ENCODE measurements at places on chromosomes 4 and X. TPM values are rescaled to one million over a fixed set of nuclear protein-coding genes. Genes with fewer than 3 reads are reported as not detected.
A peak's percentile ranks its signal among the peaks of the same experiment; 100 is the strongest.

- peak; percentile 82 for DNase-seq
Observed at GRCh38 chrX:150032742-150033141, 94.5 kb upstream of the EOLA2 start.

Gene P2RY4
- total RNA-seq = 0.20 TPM

GRCh38 chrX:18041656-18042055 is 179.0 kb downstream of the BEND2 start:
- DNase-seq = no peak

Gene CFAP299
- total RNA-seq = not detected

DNA sequence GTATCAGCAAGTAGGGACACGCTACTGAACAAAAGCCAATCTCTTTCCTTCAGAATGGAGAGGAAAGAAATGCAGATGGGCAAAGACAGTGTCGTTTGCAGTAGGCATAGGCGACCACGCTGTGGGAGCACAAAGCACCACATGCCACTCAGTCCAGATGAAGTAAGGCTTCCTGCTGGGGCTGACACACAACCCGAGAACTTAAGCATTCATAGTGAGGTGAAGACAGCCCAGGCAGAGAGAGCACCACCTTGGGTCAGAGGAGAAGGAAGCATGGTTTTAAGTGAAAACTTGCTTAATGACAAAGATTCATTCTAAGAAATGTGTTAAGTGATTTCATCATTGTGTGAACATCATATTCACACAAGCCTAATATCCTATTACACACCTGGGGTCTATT is 238.8 kb downstream of the MGST2 start:
- no peak for DNase-seq

- no peak for DNase-seq
Observed at GRCh38 chrX:14939644-14940043, 66.4 kb downstream of the MOSPD2 start.

- DNase-seq = peak; percentile 47
Observed at GRCh38 chrX:72621625-72622485, 49.2 kb upstream of the HDAC8 start.

DNA sequence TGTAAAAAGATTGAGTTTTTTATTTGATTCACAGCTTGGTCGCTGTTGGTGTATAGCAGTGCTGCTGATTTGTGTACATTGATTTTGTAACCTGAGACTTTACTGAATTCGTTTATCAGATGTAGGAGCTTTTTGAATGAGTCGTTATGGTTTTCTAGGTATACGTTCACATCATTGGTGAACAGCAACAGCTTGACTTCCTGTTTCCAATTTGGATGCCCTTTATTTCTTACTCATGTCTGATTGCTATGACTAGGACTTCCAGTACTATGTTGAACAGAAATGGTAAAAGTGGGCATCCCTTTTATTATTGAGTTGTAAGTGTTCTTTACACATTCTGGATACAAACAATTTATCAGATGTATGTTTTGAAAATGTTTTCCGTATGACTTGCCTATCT is 76.0 kb downstream of the ADGRG4 start:
- DNase-seq = no peak

Gene FAM9C
- total RNA-seq = not detected

- DNase-seq = peak; percentile 91
Observed at GRCh38 chr4:52837716-52838558, 24.2 kb upstream of the RASL11B start.

DNA sequence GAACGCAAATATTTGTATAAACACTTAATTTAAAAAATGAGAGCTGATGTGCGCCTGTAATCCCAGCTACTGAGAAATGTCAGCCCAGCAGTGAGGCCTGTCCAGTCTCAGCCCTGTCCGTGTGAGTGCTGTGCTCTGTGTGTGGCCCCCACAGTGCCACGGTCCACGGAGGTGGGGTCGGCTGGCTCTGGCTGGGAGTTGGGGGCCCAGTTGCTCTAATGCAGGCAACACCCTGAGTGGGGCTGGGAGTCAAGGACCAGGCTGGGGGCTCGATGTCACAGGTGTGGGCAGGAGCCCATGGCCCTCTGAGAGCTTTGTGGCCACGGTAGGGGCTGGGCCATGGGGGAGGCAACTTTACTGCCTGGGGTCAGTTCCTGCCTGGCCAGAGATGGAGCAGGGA is 12.8 kb downstream of the PCGF3 start:
- no peak for DNase-seq

DNA sequence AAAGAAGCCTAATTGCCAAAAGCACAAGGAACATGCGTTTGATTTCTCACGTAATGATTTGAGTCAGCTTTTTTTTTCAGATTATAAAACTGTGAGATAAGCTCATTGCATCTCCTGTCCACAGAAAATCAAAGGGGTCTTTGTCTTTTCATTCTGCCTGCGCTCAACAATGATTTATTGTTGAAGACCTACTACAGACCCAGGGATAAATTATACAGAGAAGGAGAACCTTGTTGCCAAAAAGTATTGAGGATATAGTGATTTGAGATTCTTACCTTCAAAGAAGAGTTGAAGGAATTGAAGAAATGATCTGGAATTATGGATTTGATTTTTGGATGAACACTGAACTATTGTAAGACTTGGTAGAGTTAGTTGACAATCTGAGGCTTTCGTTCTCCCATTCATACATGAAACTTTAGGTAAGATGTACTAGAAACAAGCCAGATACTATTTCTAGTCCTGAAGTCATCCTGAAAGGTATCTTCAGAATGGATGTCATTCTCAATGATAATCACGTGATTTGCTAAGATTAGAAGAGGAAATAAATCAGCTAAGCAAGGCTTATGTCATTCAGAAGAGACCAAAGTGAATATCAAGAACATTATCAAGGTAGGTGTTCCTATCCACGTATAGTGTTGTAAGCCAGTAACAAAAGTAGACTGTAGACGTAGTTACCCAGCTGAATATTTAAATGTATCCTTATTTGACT is 71.1 kb upstream of the SCOC start:
- DNase-seq = no peak
